ENCODE measurements at places on chromosomes 2 and 18. TPM values are rescaled to one million over a fixed set of nuclear protein-coding genes. Genes with fewer than 3 reads are reported as not detected.

Gene POTEE
- total RNA-seq: 0.61 TPM

Gene LRP2
- 1.8 TPM for total RNA-seq

Gene MOGAT1
- not detected for total RNA-seq

Gene HOXD13
- not detected for total RNA-seq

Gene HRH4
- not detected for total RNA-seq

Gene FAM228A
- not detected for total RNA-seq

Gene MFSD6
- total RNA-seq: 32.8 TPM

GRCh38 chr2:131011486-131011885 is 81.8 kb downstream of the FAM168B start:
- no peak for DNase-seq

- no peak for DNase-seq
These were observed 39.0 kb downstream of the OLA1 start for GRCh38 chr2:174209325-174209724.

DNA sequence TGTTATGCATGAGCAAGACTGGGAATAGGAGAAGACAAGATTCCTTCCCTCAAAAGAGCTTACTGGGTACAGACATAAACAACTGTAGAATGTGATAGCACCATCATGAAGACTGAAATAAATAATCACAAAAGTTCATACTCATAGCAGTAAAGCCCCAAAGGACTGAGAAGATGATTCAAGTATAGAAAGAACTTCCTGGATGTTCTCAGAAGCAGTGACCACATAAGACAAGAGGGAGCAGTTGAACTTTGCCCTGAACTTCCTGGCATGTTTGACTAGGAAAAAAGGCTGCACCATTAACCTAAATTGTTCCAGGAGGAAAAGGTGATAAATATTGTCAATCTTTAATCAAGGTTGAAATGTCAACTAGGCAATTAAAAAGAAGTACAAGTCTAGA is 57.8 kb upstream of the CCDC141 start:
- DNase-seq: no peak

DNA sequence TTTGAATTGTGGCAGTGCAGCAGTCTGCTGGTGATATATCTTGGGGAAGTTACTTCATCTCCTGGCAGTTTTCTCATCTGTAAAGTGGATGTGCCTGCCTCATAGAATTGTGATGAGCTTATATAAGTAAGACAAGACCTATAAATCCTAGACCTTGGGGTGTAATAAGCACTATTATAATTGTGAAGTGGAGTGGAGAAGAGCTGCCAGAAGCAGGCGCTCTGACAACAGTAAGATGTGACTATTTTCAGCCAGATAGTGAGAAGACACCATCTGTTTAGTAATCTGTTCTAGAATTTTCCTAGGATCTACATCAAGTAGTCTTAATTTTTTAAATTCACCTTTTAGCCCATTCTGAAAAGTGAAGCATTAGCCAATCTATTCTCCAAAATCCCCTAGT is 85.6 kb upstream of the TSPYL6 start:
- no peak for DNase-seq

DNA sequence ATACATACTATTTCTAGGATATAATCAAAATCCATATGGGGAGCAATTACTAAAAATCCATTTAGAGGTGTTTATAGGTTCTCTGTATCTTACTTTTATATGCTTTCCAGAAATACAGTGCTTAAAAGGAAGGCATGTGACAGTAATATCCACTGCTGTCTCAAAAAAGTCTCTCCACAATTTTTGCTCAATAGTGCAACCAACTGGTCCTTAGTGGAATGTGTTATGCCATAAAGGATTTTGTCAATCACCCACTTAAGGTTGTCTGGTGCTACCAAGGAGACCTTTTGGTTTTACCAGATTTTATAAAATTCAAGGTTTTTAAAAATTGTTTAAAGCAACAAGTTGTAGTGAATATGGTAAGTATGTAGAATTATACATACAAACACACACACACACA is 328.5 kb upstream of the DSEL start:
- DNase-seq: no peak

DNA sequence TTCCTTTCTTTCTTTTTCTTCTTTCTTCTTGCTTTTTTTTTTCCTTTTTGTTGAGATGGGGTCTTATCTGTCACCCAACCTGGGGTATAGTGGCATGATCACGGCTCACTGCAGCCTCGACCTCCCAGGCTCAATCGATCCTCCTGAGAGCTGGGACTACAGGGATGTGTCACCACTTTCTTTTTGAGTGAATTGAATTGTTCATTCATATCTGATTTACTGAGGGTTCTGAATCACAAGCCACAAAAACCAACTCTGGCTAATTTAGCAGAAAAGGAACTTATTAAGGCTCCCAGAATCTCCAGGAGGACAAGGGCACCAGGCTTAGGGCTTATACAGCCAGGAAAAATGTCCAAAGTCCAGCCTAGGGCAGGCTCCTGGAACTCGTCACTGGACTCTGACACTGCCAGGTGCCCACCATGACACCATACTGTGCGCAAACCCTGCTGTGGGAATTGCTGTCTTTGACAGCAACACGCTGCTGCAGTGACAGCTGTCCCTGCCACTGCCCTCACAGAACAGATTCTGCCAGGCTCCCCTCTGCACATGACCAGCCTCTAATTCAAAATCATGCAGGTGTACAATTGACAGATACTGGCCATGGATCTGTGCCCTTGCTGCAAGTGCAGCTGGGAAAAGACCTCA is 42.9 kb upstream of the EML6 start:
- peak; percentile 67 for DNase-seq

- DNase-seq: peak; percentile 11
These were observed 1.5 kb downstream of the GPC1 start for GRCh38 chr2:240436683-240437550.

DNA sequence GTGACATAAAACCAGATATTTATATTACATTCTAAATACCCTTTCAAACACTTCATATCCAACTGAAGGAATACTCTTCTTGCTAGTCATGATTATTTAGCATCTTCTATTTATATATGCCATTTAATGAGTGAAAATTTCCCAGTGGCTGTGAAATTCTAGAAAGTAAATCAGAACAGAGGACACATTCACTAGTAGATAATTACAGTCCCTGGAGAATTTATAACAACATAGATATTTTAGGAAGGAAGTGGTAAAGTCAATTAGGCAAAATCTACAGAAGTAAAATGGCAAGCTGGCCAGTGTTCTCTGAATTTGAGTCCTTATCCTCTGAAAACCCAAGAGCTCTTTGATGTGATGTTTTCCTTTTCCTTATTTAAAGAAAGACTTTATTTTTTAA is 121.8 kb downstream of the PMAIP1 start:
- no peak for DNase-seq

GRCh38 chr2:134718023-134718816 is 580 bp downstream of the TMEM163 start:
- no peak for DNase-seq

GRCh38 chr2:172643142-172643541 is 87.3 kb downstream of the PDK1 start:
- peak; percentile 50 for DNase-seq

DNA sequence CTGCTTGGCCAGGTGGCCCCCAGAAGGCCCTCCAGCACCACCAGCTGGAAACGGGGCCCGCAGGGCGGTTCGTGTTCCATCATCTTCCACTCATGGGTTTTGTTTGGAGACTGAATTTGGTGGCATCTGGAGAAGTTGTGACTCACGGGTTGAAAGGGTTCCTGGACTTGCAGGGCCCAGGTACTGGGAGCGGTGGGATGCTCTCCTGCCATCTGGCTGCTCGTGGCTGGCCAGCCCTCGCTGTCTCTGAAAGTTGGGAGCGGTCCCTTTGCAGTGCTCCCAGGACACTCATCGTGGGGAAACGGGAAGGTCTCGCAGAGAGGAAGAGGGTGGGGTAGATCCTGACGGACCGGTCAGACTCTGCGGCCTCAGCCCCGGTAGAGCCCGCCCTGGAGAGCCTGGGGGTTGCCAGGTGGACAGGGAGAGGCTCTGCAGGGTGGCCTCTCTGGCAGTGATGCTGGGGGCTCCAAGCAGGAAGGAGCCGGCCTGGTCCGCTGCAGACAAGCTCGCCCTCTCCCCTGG is 47.5 kb downstream of the TWIST2 start:
- no peak for DNase-seq

- DNase-seq: no peak
These were observed 101.2 kb upstream of the FSHR start for GRCh38 chr2:49255409-49255971.

DNA sequence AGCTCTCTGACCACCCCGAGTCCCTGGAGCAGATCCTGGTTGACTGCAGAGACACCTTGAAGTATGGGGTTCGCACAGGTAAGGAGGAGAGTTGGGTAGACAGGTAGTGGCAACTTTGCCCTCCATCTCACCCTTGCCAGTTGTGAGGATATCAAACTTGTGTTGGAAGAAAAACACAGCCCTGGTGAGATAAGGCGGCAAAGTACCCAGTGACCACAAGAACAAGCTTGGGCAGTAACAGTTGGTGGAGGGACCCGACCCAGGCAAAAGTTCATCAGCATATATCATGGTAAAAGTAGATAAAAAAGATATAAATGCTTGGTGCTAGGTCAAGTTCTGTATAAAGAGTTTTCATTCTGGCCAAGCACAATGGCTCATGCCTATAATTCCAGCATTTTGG is 14.4 kb downstream of the GAD1 start:
- DNase-seq: no peak

DNA sequence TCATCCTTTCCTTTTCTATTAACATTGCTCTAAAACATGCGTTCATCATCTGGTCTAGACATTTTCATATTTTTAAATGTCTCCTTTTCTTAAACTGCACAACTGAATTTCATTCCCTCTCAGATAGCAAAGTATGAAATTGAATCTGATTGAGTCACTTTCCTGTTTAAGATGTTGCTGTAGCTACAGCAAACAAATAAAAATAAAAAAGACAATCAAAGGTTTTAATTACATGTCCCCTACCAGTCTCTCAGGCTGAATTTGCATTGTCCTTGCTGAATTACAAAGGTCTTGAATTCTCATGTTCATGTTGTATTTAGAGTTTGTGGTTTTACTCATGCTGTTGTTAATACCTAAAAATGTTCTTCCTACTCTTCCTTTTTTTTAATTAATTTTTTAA is 537.9 kb upstream of the LRATD1 start:
- no peak for DNase-seq

DNA sequence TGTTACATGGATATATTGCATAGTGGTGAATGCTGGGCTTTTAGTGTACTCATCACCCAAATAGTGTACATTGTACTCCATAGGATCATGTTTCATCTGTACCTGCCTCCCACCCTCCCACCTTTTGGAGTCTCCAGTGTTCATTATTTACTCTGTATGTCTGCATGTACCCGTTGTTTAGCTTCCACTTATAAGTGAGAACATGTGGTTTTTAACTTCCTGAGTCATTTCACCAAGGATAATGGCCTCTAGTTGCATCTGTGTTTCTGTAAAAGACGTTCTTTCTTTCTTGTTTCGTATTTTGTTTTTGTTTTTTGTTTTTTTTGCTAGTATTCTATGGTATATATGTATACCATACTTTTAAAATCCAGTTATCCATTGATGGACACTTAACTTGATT is 107.5 kb downstream of the MSTN start:
- DNase-seq: no peak

DNA sequence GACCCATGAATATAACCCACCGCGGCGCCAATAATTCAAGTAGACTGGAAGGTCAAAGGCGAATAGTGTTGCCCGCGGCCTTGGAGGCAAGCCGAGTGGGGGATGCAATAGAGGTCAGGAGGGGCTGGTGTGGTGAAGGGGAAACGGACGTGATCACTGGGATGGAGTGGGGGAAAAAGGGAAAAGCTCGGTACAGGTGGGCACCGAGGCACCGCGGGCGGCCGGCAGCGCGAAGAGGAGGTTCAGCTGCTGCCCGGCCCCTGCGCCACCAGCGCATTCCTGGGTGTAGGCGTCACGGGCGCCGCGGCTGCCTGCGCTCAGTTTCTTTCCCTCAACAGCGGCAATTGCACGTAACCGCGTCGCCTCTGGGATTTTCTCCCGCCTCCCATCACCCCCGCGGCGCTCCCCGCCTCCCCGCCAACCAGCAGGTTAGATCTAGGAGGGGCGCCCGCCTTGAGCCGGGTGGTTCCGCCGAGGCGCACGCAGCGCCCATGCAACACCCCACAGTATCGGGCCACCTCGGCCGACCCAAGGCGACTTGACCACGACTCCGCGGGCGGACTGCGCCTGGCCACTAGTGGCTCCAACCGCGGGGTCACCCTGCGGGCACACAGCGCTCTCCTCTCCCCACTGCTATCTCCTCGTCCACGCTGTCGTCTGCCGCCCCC is 1.5 kb downstream of the RND3 start:
- no peak for DNase-seq

DNA sequence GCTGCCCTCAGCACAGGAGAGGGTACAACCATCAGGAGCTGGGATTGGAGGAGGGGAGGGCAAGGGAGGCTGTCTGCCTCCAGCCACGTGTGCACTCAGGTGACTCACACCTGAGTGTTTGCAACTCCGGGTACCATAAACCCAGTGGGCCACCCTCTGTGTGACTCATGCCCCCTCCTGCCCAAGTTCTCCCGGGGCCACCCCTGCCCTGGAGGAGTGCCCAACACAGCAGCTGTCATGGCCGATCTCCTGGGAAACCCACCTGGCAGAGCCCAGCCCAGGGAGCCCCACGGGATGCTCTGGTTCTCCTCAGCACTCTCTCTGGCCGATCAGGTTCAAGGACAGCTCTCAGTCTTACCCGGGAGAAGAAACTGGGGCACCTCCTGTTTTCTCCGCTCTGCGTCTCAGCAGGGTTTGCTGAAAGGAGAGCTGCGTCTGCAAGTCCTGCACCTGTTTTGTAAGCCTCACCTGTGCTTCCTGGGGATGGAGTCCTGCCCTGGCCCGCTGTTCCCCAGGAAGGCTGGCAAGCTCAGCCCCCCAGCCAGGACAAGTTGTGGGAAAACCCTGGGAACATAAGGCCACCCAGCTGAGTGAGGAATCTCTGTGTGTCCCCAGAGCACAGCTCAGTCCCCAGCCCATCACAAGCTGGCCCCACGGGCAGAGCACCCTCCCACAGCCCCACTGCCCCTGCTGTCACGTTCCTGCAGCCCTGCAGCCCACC is 44.0 kb upstream of the UBE2F start:
- DNase-seq: peak; percentile 26

GRCh38 chr18:50011813-50012435 is 183.0 kb downstream of the MYO5B start:
- DNase-seq: no peak

DNA sequence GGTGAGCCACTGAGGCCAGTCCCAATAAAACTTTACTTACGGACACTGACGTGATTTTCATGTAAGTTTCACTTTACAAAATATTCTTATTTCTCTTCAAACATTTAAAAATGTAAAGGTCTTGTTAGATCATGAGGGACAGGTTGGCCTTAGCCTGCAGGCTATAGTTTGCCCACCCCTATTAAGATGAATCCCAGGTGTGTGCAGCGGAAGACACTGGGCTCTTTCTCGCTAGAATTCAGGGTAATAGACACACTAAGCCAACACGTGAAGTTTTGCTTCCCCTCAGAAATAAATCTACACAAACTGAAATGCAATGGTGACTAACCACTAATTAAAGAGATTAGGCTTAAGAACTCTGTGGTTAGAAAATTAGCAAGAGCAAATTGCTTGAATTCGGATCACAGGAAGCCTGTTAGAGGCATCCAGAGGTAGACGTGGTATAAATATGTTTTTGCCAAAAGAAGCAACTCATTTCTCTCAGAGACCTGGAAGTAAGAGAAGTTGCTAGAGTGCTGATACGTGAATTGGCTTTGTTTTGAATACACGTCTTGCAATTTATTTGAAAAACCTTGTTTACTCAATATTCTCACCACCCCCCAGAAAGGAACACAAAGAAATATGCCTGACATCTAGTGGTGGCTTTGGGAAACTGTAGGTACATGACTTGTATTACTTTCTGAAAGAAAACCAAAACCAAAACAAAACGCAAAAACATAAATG is 151.6 kb downstream of the DTNB start:
- peak; percentile 55 for DNase-seq

- DNase-seq: peak; percentile 83
These were observed 44.1 kb downstream of the TRAPPC12 start for GRCh38 chr2:3423492-3424170.

Measured in activated CD8-positive, alpha-beta T cell treated with anti-CD3 and anti-CD28 coated beads for 36 hours (primary cell).